ENCODE measurements at places on chromosomes 4 and X. TPM values are rescaled to one million over a fixed set of nuclear protein-coding genes. Genes with fewer than 3 reads are reported as not detected.

The MAP7D2 gene
- total RNA-seq = 0.37 TPM

The MSX1 gene
- 0.51 TPM for total RNA-seq

The AR gene
- 0.43 TPM for total RNA-seq

The PLAC8 gene
- 3.1 TPM for total RNA-seq

The CFI gene
- 15.8 TPM for total RNA-seq
